Colonic mucosa (tissue), 4 donors: ENCODE measurements at places on chromosomes 12 and 14.
A peak's percentile ranks its signal among the peaks of the same experiment; 100 is the strongest.

DNA sequence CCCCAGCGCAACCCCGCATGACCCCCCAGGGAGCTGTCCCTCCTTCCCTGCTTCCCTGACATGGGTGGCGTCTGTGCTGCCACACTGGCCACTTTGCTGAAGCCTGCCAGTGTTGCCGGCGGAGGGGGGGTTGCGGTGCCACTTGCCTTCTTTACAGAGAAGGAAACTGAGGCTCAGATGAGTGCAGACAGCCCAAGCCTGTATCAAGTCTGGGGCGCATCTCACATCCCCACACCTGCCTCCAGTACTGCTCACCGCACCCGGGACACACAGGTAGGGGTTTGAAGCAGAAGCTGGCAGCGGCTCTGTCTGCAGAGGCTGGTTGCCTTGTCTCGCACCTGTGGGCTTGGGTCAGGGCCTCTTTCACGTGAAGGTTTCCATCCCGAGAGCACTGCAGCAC, 104.7 kb upstream of the RTL1 start:
- DNase-seq = no peak

DNA sequence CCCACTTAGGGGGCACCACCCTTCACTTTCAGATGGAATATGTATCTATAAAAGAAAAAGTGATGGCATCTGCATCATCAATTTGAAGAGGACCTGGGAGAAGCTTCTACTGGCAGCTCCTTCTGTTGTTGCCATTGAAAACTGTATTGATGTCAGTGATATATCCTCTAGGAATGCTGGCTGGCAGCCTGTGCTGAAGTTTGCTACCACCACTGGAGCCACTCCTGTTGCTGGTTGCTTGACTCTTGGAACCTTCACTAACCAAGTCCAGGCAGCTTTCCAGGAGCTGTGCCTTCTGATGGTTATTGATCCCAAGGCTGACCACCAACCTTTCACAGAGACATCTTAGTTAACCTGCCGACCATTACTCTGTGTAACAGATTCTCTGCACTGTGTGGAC, 44.7 kb downstream of the RIMKLB start:
- no peak for DNase-seq

GRCh38 chr12:12986775-12987331, 13.2 kb downstream of the HEBP1 start:
- DNase-seq = no peak

DNA sequence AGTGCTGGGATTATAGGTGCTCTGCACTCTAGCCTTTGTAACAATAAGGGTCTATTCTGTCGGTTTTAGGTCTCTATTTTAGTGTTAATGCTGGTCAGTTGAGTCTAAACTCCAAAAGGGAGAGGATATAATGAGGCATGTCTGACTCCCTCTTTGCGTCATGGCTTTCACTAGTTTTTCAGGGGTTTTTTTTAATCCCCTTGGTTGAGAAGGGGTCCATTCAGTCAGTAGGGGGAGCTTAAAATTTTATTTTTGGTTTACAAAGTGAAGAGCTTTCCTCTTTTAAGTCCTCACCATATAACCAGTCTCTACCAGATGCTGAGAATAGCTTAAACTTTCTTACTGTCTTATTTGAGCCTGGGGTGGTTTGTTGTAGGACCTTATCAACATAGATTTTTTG, 106.9 kb downstream of the PRKCH start:
- no peak for DNase-seq

DNA sequence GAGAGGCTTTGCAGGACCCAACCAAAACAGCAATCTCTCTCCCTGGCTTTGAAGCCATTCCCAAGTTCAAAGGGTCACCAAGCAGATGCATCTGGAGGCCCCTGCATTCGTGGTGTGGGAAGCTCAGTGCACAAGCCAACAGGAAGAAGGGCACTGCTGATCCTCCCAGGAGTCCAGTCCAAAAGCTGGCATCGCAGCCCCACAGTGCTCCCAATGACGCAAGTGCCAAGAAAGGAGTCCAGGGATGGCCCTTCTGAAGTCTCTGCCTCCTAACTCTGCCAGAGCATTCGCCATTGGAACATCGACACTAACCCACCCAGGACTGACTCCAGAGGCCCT, 25.1 kb downstream of the PXN start:
- DNase-seq = no peak

- no peak for DNase-seq
These were observed 422.2 kb downstream of the APAF1 start for GRCh38 chr12:99067171-99067785.

DNA sequence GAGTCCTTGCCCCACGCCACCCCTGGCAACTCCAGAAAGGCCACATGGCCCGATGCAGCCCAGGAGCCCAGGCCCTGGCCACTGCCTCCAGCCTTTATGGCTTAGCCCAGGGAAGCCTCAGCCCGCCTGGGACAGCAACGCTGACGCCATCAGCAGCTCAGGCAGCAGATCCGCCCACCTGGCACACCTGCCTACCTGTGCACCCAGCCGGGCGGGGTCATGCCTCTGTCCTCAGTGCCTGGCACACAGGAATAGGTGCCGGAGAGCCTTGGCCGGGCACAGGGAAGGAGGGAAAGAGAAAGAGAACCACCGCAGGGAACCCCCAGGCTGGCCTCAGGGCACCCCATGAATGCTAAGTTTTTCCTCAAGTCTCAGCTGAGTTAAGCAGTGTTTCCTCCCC, 21.1 kb downstream of the BEGAIN start:
- DNase-seq = peak; percentile 79

- peak; percentile 67 for DNase-seq
These were observed 1.3 kb upstream of the NCOR2 start for GRCh38 chr12:124568431-124569374.

- no peak for DNase-seq
These were observed 5.7 kb downstream of the PAWR start for GRCh38 chr12:79685068-79685467.

DNA sequence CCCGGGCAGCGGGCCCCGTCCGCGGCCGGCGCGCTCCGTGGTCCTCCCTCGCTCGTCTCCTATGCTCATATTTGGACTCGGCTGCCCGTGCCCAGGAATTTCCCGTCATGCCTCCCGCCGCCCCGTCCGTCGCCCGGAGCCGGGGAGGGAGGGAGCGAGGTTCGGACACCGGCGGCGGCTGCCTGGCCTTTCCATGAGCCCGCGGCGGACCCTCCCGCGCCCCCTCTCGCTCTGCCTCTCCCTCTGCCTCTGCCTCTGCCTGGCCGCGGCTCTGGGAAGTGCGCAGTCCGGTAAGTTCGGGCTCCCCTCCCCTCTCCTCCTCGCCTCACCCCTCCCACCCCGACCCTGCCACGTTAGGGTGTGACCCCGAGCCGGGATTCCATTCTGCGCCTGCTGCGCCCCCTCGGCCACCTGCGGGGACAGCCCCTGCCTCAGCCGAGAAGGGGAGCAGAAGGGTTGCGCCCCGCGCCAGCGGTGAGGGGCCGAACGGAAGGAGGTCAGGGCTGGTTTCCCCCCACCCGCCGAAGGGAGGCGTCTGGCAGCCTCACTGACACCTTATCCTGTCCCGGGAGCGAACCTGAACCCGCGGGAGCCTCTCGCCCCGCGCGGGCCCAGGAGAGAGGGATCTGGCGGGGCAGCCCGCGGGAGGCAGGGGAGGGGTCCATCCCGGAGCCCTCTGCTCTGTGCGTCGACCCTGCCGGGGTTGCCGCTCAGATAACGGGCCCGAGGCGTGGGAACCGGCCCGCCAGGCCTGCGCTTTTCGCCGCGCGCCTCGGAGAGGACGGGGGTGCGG, at the start of gene MSRB3:
MSRB3 (plus strand) TSS at position 108 of the 793 bp plus-strand sequence. CDS start 29,897 bp downstream, outside the sequence.
- DNase-seq = peak; percentile 46

GRCh38 chr12:116236148-116236731, 41.3 kb downstream of the MED13L start:
- peak; percentile 42 for DNase-seq

GRCh38 chr14:50935126-50936015, 8.9 kb downstream of the PYGL start:
- DNase-seq = peak; percentile 7

GRCh38 chr12:130826151-130826801, 12.8 kb downstream of the STX2 start:
- DNase-seq = peak; percentile 38

GRCh38 chr12:90940872-90941499, 14.0 kb downstream of the CCER1 start:
- DNase-seq = no peak

DNA sequence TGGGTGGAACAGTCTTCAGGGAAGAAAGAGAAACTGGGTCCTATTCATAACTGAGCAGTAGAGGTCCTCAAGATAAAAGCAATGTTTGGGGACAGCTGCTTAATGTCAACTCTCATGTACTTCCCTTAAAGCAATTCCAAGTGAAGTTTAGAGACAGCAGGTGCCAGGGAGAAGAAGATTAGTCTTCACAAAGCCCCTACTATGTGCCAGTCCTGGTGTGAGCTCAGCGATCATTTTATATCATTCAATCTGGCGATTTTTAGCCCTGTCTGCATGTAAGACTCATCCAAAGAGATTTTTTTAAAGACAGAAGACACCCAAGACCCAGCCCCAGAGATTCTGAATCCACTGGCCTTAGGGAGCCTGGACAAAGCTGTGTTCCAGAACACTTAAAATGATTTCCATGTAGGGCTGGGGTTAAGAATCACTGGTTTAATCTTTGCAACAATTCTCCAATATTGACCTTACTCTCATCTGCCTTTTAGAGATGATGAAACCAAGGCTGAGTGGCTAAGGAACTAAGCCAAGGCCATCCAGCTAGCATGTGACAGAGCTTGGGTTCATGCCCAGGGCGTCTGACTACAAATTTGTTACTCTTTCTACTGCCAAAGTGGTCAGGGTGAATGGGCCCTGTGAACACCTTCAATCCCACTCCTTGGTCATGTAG, 404.5 kb upstream of the TBX3 start:
- DNase-seq = no peak

GRCh38 chr12:96039516-96039915, 4.1 kb upstream of the LTA4H start:
- no peak for DNase-seq

- no peak for DNase-seq
These were observed 185.1 kb downstream of the MDGA2 start for GRCh38 chr14:47490353-47490752.

DNA sequence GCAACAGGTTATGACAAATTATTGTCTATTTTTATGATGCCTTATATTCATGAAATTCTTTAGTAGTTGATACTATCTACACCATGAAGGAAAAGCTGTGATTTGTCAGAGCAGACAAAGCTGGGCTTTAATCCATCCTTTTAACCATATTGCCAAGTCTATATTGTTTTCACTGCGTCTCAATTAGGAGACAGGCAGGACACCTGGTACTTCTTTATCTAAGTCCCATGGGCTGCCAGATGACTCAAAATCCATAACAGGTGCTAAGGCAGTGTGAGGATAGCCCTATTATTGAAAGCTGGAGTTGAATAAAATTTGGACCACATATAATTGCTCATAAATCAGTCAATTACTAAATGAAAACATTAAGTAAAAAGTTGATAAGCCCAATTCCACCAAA, 22.6 kb downstream of the INSM2 start:
- DNase-seq = no peak

GRCh38 chr14:103502877-103503276, 19.8 kb downstream of the CKB start:
- no peak for DNase-seq

DNA sequence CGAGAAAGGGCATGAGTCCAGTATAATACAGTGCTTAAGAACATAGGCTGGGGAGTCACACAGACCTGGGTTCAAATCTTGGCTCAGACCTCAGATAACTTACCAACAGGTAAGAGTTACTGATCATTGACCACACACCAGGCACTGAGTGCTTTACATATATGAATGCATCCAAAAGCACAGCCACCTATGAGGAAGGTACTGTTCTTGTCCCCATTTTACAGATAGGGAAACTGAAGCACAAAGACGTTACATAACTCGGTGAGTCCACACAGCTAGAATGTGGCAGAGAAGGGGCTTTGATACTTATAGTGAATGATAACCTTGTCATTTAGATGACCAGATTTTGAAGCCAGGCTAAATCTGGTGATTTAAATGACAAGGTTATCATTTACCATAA, 27.6 kb downstream of the FAIM2 start:
- DNase-seq = no peak

DNA sequence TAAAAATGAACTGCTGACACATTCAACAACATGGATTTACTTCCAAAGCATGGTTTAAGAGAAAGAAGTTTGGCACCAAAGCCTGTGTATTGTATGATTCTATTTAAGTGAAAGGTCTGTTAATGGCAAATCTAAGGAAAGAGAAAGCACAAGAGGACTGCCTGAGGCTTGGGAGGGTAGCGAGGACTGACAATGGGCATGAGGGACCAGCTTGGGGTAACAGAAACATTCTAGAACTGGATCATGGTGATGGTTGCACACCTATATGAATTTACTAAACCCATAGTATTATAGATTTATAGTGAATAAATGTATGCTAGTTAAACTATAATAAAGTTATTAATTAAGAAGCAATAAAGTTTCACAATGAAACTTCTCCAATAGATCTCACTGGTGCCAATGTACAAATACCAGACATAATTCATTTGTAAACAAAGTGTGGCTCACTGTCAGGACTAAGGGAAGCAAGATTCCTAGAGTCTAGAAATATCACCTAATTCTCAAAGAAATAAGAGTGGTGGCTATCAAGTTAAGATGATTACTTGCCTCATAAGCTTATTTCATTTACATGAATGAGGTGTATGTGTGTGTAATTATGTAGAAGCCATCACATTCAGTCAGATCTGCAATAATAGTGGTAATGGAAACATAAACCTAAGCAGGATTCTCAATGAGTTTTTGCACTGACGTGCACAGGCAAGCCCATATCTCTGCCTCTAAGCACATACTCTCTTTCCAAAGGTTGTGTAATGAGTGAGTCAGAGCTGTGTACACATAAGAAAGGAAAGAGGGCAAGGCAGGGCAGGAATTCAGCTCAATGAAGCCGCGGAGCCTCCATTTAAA, 353.4 kb downstream of the KCNH5 start:
- DNase-seq = no peak

- DNase-seq = no peak
These were observed 8.1 kb upstream of the PTGDR start for GRCh38 chr14:52259434-52259833.

- DNase-seq = no peak
These were observed 49.6 kb downstream of the SRGAP1 start for GRCh38 chr12:63894132-63894531.

GRCh38 chr14:91956616-91957015, 9.1 kb upstream of the FBLN5 start:
- DNase-seq = no peak

DNA sequence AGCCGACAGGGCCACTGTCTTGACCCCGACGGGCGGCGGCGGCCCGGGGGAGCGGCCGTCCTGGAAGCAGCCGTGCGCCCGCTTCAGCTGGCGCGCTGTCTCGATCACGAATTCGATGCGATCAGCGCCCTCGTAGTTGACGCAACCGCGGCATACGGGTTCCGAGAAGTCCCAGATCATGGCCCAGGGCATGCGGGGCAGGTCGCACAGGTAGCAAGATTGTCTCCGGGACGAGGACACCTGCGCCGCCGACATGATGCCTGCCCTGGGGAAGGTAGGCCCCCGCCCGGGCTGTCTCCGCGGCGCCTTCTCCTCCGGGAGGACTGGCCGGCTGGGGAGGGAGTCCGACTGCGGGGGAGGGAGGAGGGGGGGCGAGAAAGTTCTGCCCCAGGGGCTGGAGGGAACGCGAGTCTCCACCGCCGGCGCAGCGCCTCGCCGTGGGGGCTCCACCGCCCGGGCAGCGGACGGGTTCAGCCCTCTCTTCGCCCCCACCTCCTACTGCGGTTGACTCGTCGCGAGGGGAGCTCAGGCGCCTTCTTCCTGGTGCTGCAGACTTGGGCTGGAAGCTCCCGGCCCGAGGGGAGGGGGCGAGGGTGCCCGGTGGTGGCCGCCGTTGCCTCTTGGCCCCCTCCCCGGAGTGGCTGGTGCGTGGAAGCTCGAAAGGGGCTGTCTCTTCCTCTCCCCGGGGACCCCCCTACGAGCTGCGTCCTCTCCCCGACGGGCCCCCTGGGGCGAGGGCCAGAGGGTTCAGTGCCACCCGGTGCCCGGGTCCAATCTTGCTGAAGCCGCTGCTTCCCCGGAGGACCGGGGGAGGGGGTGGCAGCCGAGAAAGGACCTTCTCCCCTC, 747 bp downstream of the IRF2BPL start:
- DNase-seq = peak; percentile 75
